Neural progenitor cell (in vitro differentiated cells): ENCODE measurements at places on chromosomes 2 and 18. TPM values are rescaled to one million over a fixed set of nuclear protein-coding genes. Genes with fewer than 3 reads are reported as not detected.

The ANTXR1 gene
- 6.5 and 6.7 TPM in 2 replicates for total RNA-seq

- H3K4me3 ChIP-seq = no peak overlapping the region
- H3K36me3 ChIP-seq = no peaks in the 10 kb centered on the region
- H3K27ac ChIP-seq = no peak overlapping the region
Observed at GRCh38 chr2:117968722-117969121, 45.1 kb downstream of the CCDC93 start.

GRCh38 chr2:137921105-137921880, 43.0 kb upstream of the HNMT start:
- H3K27ac ChIP-seq = no peak overlapping the region
- no peaks in the 10 kb centered on the region for H3K4me1 ChIP-seq
- H3K36me3 ChIP-seq = no peaks in the 10 kb centered on the region
- H3K27me3 ChIP-seq = no peaks in the 10 kb centered on the region

DNA sequence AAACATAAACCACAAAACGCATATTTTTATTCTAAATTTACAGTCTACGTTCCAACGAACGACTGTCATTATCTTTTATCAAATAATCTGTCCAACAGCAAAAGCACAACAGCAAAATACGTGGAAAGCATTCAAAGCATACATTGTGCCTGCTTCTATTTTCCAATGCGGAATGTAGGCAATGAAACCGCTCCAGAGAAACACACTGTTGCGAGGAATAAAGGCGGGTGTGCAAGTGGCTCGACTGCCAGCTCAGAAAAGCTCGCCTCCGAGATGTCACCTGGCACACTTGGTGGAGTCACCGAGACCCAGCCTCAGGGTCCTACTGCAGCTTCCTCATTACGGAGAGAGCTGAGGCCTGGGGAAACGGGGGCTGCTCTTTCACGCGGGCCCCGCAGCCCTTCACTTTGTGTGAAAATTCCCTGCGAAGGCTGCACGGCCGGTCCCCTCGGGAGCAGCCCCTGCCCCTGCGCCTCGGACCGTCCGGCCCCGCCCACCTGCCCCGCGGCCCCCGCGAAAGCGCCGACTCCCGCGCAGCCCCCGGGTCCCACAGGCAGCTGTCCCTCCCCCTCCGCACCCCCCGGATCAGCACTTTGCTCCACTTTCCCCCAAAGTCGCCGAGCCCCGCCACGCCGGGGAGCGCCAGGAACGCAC, 752 bp downstream of the MGAT4A start:
- H3K4me3 ChIP-seq = peak overlapping the region; percentile 71
- H3K27me3 ChIP-seq = peaks cover 76% of the 10 kb centered on the region
- H3K27ac ChIP-seq = no peak overlapping the region
- peak; percentile 58 for DNase-seq

- DNase-seq = no peak
- no peak overlapping the region for H3K4me3 ChIP-seq
- no peaks in the 10 kb centered on the region for H3K4me1 ChIP-seq
- no peak overlapping the region for H3K27ac ChIP-seq
- no peaks in the 10 kb centered on the region for H3K27me3 ChIP-seq
Observed at GRCh38 chr18:75683426-75683825, 255.9 kb upstream of the SMIM21 start.

- peaks cover 30% of the 10 kb centered on the region for H3K4me1 ChIP-seq
- H3K27ac ChIP-seq = no peak overlapping the region
- DNase-seq = no peak
- H3K4me3 ChIP-seq = no peak overlapping the region
- H3K36me3 ChIP-seq = no peaks in the 10 kb centered on the region
Observed at GRCh38 chr2:176763130-176763529, 449.5 kb upstream of the HNRNPA3 start.

DNA sequence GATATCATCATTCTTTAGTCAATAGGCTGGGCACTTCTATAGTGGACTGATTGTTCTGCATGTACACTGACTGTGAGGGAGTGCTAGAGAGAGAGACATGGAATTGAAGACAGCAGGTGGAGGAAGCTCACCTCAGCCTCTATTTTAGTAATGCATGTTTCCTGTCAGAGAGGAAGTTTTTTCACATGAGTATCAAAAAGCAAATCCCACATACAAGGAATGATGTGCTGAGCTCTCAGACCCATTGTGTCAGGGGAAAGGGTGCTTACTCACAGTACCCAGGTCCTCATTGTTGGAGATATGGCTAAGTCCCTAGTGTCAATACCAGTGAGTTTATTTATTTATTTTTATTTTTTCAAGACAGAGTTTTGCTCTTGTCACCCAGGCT, 9.9 kb upstream of the CDK15 start:
- no peaks in the 10 kb centered on the region for H3K36me3 ChIP-seq
- no peaks in the 10 kb centered on the region for H3K4me1 ChIP-seq

GRCh38 chr2:16546128-16546754, 119.4 kb downstream of the CYRIA start:
- no peak overlapping the region for H3K27ac ChIP-seq
- peaks cover 9% of the 10 kb centered on the region for H3K27me3 ChIP-seq
- no peaks in the 10 kb centered on the region for H3K4me1 ChIP-seq
- no peaks in the 10 kb centered on the region for H3K36me3 ChIP-seq
- no peak overlapping the region for H3K4me3 ChIP-seq

DNA sequence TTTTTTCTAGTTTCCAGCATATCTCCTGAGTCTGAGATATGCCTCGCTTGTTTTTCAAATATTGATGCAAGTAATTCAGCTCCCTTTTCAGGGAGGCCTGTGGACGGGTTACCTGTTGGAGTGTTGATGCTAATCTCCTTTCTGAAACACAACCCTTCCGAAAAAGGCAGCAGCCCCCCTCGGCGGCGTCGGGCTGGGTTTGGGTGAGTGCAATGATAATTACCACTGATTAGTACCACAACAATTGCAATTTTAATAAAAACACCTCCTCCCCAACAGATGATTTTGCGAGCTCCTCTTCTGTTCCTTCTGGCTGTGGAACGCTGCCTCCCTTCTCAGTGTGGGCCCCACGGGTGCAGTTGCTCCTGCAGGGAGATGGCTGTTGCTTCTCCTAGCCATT, 66.3 kb downstream of the PTGR3 start:
- no peaks in the 10 kb centered on the region for H3K36me3 ChIP-seq
- DNase-seq = no peak
- H3K27ac ChIP-seq = no peak overlapping the region
- H3K4me1 ChIP-seq = no peaks in the 10 kb centered on the region

DNA sequence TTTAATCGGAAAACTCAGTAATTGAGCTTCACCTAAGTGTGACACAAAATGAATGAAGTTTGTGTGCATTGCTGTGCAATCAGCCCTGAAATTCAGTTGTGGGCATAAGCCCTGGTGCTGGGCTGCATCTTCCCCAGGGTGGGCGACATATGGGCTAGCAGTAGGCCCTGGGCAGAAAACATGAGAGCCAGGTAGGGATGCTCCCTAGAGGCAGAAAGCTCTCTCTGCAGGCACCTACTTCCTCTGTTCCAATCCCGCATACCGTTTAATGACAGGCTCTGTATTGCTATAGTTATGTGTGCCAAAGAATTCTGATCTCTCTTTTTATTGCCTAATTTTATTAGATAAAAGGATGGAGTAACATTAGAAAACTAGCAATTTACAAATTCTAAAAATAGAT, 456.7 kb downstream of the NRXN1 start:
- no peaks in the 10 kb centered on the region for H3K4me1 ChIP-seq
- H3K36me3 ChIP-seq = no peaks in the 10 kb centered on the region
- peak; percentile 33 for DNase-seq
- no peaks in the 10 kb centered on the region for H3K27me3 ChIP-seq
- no peak overlapping the region for H3K27ac ChIP-seq
- no peak overlapping the region for H3K4me3 ChIP-seq

The ICOS gene
- not detected in 2 replicates for total RNA-seq

The SELENOI gene
- 32.1 and 51.8 TPM in 2 replicates for total RNA-seq

The PROKR1 gene
- total RNA-seq = 1.8 and 2.1 TPM in 2 replicates

The REG1A gene
- total RNA-seq = 0.28 and 2.3 TPM in 2 replicates

DNA sequence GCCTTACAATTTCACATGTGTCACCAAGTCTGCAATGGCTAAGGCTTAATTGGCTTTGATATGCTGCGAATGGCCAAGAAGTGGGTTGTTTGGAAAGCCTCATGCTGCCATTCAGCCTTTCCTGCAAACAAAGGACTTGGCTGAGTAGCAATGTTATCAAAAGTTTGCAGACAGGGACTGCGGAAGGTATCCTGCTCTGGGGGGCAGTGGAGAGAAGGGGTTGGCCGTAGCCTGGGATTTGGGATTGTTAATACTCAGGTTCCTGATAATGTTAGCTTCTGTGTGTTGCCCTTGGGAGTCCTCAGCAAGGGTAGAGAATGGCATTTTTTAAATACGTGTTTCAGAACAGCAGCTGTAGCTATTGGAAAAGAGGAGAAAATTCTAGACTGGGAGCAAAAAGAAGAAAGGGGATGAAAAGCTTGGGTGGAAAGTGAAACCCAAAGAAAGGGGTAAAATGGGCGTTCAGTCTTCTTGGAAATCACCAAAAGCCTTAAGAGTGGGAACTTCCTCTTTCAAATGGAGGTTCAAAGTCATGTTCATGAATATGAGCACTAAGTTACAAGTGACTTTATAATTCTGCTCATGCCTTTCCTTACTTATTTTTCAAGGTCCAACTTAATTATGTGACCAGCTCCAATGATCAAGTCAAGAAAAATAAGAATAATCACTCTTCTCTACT, 325.1 kb downstream of the RNF144A start:
- H3K27ac ChIP-seq = no peak overlapping the region
- no peaks in the 10 kb centered on the region for H3K27me3 ChIP-seq
- no peak for DNase-seq
- no peak overlapping the region for H3K4me3 ChIP-seq
- H3K36me3 ChIP-seq = no peaks in the 10 kb centered on the region

- no peak for DNase-seq
- no peak overlapping the region for H3K27ac ChIP-seq
- H3K27me3 ChIP-seq = no peaks in the 10 kb centered on the region
- peaks cover 14% of the 10 kb centered on the region for H3K4me1 ChIP-seq
- no peaks in the 10 kb centered on the region for H3K36me3 ChIP-seq
Observed at GRCh38 chr18:32093523-32093922, 1.8 kb downstream of the RNF138 start.

DNA sequence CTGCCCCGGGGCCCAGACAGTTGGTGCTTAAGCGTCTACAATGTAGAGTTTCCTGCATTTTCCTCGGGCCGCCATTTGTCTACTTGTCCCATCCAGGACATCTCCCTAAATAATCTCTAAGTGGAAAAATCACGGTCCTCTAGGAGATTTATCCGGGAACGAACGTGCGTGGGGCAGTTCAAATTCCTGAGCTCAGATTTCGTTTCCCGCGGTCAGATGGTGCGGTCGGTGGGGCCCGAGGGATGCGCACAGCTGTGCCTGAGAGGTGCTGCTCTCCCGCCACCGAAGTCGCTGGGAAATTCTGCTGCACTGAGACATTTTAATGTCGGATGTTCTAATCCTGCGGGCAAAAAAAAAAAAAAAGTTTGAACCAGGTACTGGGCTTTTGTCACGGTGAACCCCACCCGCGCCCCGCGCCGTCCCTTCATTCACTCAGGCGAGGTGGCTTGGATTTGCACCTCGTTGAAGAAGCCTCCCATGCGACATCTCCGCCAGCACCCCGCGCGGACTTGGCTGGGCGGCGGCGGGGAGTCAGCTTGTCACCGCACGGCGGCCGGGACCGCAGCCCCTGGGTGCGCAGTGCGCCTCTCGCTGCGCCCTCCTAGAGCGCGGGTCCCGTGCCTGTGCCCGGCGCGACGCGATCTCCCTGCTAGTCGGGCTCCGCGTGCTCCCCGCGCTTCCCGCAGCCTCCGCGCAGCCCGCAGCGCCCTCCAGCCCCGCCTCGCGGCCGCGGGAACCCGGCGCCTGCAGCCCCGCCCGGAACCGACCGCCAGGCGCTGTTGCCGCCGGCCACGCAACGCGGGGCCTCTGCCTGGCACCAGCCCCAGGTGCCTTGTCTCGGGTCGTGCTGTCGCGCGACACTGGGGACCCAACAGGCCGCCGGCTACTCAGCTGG, 191.9 kb upstream of the TCF4 start:
- peak overlapping the region; percentile 4 for H3K27ac ChIP-seq
- no peaks in the 10 kb centered on the region for H3K36me3 ChIP-seq
- H3K4me1 ChIP-seq = peaks cover 60% of the 10 kb centered on the region
- peak overlapping the region; percentile 49 for H3K4me3 ChIP-seq
- H3K27me3 ChIP-seq = no peaks in the 10 kb centered on the region

The MC4R gene
- total RNA-seq = 0.15 and 0.19 TPM in 2 replicates

DNA sequence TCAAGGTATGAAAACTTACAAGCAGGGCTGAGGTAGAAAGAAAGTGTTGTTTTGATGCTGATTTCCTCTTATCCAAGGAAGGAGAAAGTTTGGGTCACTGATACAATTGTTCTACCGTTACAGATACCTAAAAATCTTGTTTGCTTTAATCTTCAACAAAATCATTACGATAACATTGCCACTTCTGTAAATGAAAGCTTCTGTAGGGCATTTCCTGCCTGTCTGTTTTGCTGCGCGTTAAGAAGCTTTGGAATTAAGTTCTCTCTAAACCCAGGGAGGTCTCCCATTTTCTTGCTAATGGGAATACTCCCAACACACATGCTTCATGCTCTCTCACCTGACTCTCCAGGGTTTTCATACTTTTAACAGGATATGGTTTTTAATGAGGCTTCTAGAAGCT, 258.5 kb downstream of the PTGR3 start:
- peaks cover 23% of the 10 kb centered on the region for H3K4me1 ChIP-seq
- H3K36me3 ChIP-seq = no peaks in the 10 kb centered on the region
- no peak overlapping the region for H3K27ac ChIP-seq
- H3K4me3 ChIP-seq = no peak overlapping the region

- no peaks in the 10 kb centered on the region for H3K36me3 ChIP-seq
- no peak overlapping the region for H3K4me3 ChIP-seq
- H3K27ac ChIP-seq = no peak overlapping the region
- DNase-seq = no peak
Observed at GRCh38 chr2:203583701-203584100, 48.6 kb upstream of the RAPH1 start.

- no peaks in the 10 kb centered on the region for H3K27me3 ChIP-seq
- no peak overlapping the region for H3K27ac ChIP-seq
- H3K4me3 ChIP-seq = no peak overlapping the region
- no peak for DNase-seq
- no peaks in the 10 kb centered on the region for H3K4me1 ChIP-seq
Observed at GRCh38 chr2:85503851-85504777, 34.9 kb upstream of the MAT2A start.

The C2orf78 gene
- 0.06 and 0.21 TPM in 2 replicates for total RNA-seq

The ARHGAP25 gene
- total RNA-seq = 3.0 and 5.8 TPM in 2 replicates

The MAP3K19 gene
- not detected in 2 replicates for total RNA-seq

GRCh38 chr18:13910986-13911385, 4.3 kb downstream of the MC2R start:
- H3K4me1 ChIP-seq = no peaks in the 10 kb centered on the region
- no peaks in the 10 kb centered on the region for H3K27me3 ChIP-seq
- DNase-seq = no peak
- no peaks in the 10 kb centered on the region for H3K36me3 ChIP-seq
- no peak overlapping the region for H3K27ac ChIP-seq
- H3K4me3 ChIP-seq = no peak overlapping the region
